Thymus (tissue), 14 donors: ENCODE measurements at places on chromosomes 4 and X. TPM values are rescaled to one million over a fixed set of nuclear protein-coding genes. Genes with fewer than 3 reads are reported as not detected.

GRCh38 chr4:152458801-152459302 lies 77.0 kb downstream of the FBXW7 start:
- no peak for DNase-seq

GRCh38 chr4:100591161-100591876 lies 73.5 kb upstream of the EMCN start:
- no peak for DNase-seq

- no peak for DNase-seq
Observed at GRCh38 chrX:9102956-9103355, 69.0 kb upstream of the FAM9B start.

Gene SPANXN3
- not detected for total RNA-seq

- DNase-seq: peak; percentile 32
Observed at GRCh38 chr4:184534511-184535391, 60.4 kb upstream of the IRF2 start.

DNA sequence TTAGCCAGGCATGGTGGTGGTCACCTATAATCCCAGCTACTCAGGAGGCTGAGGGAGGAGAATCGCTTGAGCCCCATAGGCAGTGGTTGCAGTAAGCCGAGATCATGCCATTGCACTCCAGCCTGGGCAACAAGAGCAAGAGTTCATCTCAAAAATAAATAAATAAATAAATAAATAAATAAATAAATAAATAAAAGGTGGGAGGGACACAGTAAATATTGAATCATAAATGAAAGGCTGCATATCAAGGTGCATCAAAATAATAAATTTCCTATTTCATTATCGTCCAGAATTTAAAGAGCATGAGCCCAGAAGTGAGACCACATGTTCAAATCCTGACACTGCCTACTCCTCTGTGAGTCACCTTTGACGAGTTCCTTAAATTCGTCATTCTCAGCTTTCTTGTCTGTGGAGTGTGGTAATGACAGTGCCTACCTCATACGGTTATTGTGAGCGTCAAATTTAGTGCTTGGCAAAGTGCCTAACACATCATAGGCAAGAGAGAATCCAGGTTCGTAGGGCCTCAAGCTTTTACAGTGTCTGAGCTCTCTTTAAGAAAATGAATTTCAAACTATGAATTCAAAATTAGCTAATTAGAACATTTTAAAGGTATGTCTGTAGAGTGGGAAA lies 49.9 kb downstream of the IL15 start:
- DNase-seq: no peak

Gene ZFYVE28
- 2.8 TPM for total RNA-seq

- no peak for DNase-seq
Observed at GRCh38 chr4:112926819-112927218, 122.6 kb upstream of the ANK2 start.

Gene SLITRK2
- total RNA-seq: 0.80 TPM
